PC-9 (cell line): ENCODE measurements at places on chromosomes 7 and 10. TPM values are rescaled to one million over a fixed set of nuclear protein-coding genes. Genes with fewer than 3 reads are reported as not detected.

GRCh38 chr7:2438775-2439174 is 35.4 kb downstream of the CHST12 start:
- no peak for DNase-seq

- DNase-seq = no peak
Observed at GRCh38 chr7:50556247-50556991, 8.8 kb downstream of the DDC start.

DNA sequence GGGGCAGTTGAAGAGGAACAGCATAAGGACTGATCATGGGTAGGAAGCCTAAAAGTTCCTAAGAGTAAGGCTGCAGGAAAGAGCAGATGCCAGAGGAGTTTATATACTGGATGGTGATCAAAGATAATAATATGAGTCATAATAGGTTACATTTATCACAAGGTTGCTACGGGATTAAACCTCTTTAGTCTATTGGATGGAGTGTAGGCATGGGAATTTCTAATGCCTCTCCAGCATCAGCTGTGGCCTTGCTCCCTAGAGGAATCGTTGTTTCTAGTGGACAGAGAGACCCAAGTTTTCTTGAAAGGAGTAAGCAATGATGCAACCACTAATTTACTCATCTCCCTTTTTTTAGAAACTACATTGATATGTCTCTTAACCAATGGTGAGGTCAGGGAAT is 213.4 kb downstream of the GPR37 start:
- no peak for DNase-seq

GRCh38 chr10:71343392-71343773 is 24.3 kb downstream of the SLC29A3 start:
- peak; percentile 75 for DNase-seq

Gene GATAD1
- 39.4 and 41.7 TPM in 2 replicates for total RNA-seq

DNA sequence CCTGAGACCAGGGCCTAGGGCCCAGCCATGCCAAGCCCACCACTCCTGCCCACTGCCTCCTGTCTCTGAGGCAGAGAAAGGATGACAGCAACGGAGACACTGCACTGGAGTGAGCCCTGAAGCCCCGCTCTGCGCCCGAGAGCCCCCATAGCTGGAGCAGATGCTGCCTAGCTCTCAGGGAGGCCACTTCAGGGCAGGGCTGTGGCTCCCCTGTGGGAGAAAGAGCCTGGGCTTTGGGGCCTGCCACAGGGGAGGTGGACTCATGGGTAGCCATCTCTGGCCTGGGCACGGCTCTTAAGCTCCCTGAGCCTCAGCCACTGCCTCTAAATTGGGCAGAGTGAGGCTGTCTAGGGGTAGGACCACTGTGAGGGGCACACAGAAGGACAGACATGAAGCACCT is 214.2 kb downstream of the GRID1 start:
- no peak for DNase-seq

DNA sequence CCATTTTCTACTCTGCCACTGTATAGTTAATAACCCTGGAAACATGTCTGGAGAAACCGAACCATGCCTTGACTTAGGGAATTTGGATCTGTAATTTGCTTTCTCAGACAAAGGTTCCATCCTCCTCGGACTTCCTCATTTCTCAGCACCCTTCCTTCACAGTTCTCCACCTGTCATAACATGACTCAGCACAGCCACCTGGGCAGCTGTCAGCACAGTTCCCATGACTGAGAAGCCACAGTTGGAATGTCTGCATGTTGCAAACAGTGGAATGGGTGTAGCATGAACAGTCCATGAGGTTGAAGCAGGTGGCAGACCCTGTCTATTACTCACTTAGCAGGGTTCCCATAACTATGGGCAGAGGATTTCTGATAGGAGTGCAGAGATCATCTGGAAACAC is 634 bp upstream of the OR9A4 start:
- DNase-seq = peak; percentile 52

Gene POT1
- total RNA-seq = 42.7 and 46.9 TPM in 2 replicates

Gene DIP2C
- 0.83 and 1.1 TPM in 2 replicates for total RNA-seq

Gene SUN3
- total RNA-seq = 0.24 TPM in 1 of 2 replicates, not detected in the other

GRCh38 chr10:92972886-92973285 is 87.7 kb upstream of the CYP26C1 start:
- no peak for DNase-seq

DNA sequence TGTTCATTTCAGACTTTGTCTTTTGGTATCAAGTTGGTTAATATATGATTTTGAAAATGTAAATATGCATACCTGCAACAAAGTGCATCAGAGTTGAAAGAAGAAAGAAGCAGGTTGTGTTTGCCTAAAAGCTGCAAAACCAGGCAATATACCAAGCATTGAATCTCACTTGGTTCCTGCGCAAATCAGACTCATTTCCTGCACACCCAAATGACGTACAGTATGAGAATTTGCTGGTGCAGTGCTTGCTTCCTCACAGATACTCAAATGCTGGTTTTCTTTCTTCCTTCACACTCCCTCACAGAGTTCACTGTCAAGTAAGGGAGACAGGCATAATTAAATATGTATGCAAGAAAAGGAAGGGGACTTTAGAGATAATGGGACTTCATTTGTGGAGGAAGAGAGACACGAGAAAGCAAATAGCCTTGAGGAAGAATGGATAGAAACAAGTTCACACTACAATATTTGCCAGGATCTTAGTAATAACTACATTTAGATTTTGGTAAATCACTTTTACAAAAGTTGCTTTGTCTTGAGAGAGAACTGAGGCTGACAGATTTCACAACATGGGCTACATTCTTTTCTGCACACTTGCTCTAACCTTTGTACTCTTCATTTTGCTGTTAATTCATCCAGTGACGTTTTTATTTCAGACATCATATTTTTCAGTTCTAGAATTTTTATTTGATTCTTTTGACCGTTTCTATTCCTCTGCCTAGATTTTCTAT is 56.9 kb upstream of the AOAH start:
- no peak for DNase-seq

Gene PKD2L1
- total RNA-seq = not detected in 2 replicates

DNA sequence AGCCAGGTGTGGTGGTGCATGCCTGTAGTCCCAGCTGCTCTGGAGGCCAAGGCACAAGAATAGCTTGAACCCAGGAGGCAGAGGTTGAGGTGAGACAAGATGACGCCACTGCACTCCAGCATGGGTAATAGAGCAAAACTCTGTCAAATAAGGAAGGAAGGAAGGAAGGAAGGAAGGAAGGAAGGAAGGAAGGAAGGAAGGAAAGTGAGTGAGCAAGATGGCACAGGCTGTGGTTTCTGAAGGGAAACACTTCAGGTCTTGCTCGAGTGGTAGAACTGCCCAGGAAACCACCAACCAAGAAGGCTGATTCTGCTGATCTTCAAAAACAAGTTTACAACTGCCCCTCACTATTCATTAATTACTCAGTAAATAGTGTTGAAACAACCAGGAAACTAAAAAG is 45.2 kb downstream of the EZH2 start:
- no peak for DNase-seq

DNA sequence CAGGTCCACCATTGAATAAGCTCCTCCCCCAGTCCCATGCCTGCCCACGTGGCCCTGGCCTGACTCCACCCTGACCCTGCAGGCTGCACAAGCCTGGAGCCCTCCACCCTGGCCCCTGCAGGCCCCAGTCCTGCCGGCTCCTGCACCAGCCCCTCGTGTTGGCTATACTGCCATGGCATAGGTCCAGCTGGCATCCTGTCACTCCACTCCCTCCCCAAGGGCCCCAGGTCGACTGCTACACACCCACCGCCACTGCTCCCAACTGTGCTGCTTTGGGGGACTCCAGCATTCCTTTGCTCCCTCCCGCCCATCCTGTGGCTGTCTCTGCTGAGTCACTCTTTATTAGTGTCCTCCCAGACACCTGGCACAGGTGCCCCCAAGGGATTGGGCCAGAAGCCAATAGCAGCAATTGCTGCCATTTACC is 32.4 kb upstream of the HSPA12A start:
- DNase-seq = peak; percentile 90

Gene FEZF1
- not detected in 2 replicates for total RNA-seq

GRCh38 chr7:77651575-77652162 is 44.6 kb upstream of the RSBN1L start:
- peak; percentile 17 for DNase-seq

Gene SEMA3E
- 1.8 and 2.1 TPM in 2 replicates for total RNA-seq

Gene ZNF485
- 2.1 and 3.7 TPM in 2 replicates for total RNA-seq

DNA sequence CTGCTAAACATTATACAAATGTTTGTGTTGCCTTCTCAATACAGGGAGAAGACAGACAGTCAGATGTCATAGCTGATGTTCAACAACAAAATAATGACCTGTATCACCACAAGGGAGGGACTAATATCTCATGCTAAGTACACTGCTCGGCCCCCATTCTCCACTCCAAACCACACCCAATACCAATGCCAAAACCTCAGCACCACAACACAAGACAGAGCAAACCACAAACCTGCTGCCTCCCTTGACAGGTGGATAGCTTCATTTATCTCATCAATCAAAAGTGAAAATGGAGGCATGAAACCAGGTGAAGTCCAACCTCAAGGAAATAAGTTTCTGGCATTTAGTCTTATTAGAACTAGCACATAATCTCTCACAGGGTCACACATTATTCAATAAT is 109.5 kb downstream of the PARD3 start:
- peak; percentile 34 for DNase-seq
